Suppressor macrophage treated with lipopolysaccharide for 1 hour (primary cell): ENCODE measurements at places on chromosomes 11 and 22.
A peak's percentile ranks its signal among the peaks of the same experiment; 100 is the strongest.

DNA sequence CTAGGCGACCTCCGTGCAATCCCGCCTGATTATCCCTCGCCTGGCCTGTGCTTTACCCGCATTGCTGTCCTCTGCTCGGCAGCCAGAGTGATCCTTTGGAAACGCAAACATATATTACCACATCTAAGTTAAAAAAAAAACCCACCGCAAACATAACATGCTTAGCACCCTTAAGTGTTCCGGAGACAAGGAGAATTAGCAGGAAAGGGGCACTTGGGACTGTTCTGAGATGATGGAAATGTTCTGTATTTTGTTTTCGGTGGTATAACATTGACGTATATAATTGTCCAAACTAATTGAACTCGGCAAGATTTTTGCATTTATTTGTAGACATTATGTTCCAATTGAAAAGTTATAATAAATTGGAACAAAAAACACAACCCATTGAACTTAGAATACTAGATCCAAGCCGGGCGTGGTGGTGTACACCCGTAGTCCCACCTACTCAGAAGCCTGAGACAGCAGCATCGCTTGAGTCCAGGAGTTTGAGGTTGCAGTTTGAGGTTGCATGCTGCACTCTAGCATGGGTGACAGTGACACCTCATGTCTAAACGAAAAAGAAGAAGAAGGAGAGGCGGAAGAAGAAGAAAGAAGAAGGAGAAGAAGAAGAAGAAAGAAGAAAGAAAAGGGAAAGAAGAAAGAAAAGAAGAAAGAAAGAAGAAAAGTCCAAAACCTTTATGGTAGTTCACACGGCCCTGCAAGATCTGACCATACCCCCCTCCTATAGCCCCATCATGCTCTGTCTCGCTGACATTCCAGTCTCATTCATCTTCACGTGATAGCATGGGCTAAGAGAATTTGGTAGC lies 604 bp upstream of the POLR3H start:
- no peak for DNase-seq

GRCh38 chr11:101872171-101872882 lies 42.5 kb upstream of the CEP126 start:
- no peak for DNase-seq

DNA sequence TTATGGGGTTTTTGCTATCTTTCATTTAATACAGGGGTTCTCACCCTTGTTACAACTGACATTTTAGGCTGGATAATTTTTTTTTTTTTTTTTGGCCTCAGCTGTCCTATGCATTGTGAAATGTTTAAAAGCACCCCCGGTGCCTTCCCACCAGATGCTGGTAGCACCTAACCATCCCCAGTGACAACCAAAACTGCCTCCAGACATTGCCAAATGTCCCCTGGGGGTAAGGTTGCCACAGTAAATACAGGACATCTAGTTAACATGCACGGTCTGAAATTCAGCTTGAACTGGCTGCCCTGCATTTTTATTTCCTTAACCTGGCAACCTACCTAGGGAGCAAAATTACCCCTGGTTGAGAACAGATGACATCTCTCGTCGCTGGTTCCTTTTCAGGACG lies 72.4 kb downstream of the CYTH4 start:
- DNase-seq = no peak

GRCh38 chr11:118435290-118435892 lies 901 bp upstream of the KMT2A start:
- peak; percentile 37 for DNase-seq

GRCh38 chr22:42439821-42440674 lies 7.8 kb upstream of the NFAM1 start:
- DNase-seq = peak; percentile 91

DNA sequence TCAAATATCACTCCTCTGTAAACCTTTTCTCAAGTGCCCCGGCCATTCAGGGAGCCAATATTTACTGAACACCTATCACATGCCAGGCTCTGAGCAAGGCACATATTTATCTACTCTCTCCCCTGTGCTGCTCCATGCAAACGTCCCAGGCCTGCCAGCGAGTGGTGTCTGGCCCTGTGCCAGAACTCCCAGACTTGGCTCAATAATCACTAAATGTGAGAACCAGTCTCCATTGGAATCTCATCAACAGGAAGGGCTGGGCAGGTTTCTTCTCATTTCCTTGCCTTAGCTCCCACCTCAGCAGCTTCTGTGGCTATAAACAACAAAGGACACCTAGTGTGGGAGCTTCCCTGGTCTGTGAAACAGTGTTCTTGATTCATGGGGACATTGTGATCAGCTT lies 21.7 kb downstream of the RASSF10 start:
- DNase-seq = no peak

- DNase-seq = no peak
These were observed 7.9 kb upstream of the SLN start for GRCh38 chr11:107719557-107720302.

DNA sequence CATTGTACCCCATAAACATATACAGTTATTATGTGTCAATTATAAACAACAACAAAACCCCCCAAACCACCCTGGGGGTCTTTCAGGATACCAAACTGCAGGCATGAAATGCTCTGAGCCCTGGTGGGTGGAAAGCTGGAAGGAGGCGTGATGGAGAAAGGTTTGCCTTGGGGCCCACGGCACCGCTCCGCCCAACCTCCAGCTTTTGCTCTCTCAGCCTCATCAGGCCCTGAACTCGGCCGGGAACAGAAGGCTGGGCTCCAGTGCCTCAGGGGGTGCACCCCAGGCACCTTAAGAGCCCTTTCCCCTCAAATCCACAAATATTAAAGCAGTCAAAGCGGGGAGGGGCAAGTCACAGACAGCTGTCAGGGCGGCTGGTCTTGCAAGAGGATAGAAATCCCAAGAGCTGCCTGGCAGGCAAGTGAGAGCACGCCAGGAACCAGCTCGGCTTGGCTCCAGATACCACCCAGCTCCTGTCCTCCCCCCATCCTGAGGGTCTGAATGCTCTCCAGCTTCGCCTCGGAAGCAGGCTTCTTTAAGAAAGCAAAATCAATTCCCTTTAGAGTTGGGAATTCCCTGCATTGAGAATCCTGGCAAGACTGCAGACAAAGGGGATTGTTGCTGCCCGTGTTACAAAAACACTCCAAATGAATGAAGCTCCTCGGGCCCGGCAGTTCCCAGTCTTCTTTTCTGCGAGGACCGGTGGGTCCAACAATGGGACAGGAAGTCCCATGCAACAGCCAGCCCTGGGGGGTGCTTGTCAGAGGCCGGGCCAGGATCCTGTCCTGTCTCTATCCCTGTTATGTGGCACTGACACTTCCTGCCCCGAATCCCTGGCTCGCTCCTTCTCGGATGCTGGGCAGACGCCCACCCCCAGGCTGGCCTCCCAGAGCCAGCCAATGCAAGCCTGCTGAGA lies 80.8 kb downstream of the NAT10 start:
- DNase-seq = no peak

GRCh38 chr22:41668971-41669911 lies 19.4 kb downstream of the SNU13 start:
- no peak for DNase-seq

GRCh38 chr11:102251423-102251822 lies 65.9 kb upstream of the BIRC3 start:
- DNase-seq = peak; percentile 25

DNA sequence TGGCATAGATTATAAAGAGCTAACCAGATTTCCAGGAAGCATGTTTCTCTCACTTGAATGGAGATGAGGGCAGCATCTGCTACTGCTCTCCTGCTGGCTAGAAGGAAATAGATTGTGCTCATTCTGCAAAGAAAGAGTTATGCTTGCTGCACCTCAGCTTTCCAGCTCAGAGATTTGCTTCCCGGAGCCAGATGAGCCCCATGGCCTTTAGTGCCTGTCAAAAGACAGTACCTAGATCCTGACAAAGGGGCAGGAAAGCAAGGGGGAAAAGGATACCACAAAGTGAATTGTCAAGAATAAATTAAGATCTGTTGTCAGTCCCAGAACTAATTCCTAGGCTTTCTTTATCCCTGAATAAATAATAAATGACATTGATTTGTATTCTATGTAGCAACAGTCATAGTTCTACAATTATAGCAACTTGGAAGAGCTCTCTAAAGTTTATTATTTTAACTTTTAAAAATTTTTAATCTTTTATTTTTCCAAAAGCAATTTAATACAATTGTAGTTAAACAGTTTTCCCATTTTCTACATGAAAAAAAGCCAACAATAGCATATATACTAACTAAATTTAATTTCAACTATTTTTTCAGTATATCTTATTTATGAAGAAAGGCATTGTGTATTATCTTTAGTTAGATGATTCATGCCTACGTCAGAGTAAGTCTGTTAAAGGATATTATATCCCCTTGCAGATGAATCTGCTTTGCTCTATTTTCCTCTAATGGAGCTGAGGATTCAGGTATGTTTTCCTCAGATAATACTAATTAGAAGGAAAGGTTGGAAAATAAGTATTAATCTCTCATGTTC lies 306.1 kb upstream of the DDI1 start:
- DNase-seq = no peak

- DNase-seq = no peak
These were observed 12.2 kb downstream of the CSF2RB start for GRCh38 chr22:36925388-36926290.

DNA sequence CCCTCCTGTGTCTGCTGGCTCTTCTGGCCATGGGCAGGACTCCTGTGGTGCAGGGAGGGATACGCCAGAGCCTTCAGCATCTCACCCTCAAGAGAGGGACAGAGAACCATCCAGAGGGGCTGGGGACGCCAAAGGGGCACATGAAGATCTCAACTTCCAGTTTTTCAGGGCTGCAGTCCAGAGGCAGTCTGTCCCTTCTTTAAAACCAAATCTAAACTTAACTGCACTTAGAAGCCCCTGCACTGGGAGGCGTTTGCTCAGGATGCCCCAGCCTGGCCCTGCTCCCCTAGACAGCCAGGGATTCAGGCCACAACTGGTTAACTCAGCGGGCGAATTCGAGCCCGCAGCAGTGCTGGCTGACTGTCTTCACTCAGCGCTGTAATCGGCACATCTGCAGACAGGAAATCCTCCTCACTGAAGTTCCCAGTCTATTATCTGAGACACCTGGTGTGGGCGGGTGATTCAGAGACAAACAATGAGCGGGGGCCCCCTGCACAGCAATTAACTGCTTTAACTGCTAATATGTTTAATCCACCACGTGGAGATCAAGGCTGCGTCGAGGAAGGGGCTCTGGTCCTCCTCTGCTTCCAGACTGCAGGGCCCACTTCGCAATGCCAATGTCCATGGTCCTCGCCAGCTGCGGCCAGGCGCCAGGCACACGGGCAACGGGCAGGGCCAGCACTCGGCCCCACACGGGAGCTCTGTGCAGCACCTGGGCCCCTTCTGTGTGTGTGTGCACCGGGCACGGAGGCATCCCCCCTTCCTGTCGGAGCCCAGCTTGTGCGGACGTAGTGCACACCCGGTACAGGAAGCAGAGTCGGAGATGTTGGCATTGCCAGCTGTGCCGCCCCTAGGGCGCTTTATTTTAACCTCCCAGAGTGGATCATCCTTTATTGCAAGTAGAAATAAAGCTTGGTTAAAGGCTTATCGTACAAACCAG lies 36.9 kb upstream of the GNB1L start:
- DNase-seq = peak; percentile 47

DNA sequence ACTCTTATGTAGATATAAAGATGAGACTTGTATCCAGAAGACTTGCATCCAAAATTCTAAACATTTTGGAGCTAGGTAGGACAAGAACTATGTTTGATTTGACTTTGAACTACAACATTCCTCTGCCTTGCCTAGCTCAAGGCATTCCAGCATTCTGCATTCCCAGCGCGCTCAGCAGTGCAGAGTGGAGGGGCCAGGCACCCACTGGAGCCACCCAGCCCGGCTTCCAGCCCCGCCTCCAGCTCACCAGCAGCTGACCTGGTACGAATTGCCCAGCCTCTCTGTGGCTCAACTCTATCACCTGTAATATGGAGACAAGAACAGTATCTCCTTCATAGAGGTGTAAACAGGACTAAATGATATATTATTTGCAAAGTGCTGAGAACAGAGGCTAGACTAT lies 28.8 kb downstream of the PRDM10 start:
- no peak for DNase-seq
